ENCODE measurements at places on chromosomes 3 and 15.

DNA sequence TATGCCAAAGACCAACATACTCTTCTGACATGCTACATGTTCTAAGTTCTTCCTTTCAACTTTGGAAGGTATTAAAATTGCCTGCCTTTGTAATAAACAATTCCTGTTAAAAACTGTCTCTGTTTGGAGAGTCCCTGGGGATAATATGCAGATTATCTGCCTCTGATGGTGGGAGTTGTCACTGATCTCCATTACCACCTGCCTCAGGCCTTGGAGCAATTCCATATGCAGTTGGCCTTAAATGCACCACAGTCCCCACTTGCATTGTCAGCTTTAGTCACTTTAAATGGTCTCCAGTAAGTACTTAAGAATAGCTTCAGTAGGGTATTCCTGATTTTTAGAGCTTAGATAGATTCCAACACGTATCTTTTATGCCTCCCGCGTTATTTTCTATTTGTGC lies 121.1 kb upstream of the GOLIM4 start:
- H3K4me3 ChIP-seq, result no peak overlapping the region
- no peak overlapping the region for H3K27ac ChIP-seq
- peaks cover 2% of the 10 kb centered on the region for H3K27me3 ChIP-seq
- H3K4me1 ChIP-seq, result peaks cover 5% of the 10 kb centered on the region
- no peaks in the 10 kb centered on the region for H3K36me3 ChIP-seq
- no peak for DNase-seq

DNA sequence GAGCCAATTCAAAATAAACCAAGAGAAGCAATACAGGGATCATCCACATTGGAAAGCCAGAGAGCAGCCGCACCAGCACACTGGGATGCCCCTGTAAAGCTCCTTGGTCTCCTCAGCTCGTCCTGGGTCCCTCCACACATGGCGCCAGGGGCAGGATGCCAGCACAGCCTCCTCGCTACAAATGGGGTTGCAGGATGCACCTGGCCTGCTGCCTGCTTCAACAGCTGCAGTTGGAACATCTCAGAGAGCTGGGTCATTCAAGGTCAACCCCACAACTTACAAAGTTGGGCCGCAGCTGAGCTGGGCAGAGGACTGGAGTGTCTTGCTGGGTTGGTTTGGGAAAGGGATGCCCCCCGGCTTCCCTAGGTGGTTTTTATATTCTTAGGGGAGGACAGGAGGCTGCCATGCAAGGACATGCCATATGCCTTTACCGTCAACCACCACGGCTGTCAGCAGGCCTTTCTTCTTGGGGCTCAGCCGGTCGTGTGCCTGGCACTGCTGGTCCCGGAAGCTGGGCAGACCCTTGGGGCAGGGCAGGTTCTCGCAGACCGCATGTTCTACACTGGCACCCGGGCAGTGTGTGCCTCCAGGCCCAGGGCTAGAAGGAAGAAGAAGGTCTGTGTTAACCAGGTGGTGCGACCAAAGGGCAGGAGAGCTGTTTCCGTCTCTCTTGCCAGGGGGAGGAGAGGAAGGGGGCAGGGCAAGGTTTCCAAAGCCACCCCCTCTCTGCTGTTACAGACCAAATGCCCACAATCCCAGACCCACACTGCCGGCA lies 225.2 kb downstream of the ADAMTS17 start:
- peaks cover 9% of the 10 kb centered on the region for H3K36me3 ChIP-seq
- H3K27ac ChIP-seq, result no peak overlapping the region
- H3K27me3 ChIP-seq, result no peaks in the 10 kb centered on the region
- no peak for DNase-seq
- H3K4me3 ChIP-seq, result no peak overlapping the region

DNA sequence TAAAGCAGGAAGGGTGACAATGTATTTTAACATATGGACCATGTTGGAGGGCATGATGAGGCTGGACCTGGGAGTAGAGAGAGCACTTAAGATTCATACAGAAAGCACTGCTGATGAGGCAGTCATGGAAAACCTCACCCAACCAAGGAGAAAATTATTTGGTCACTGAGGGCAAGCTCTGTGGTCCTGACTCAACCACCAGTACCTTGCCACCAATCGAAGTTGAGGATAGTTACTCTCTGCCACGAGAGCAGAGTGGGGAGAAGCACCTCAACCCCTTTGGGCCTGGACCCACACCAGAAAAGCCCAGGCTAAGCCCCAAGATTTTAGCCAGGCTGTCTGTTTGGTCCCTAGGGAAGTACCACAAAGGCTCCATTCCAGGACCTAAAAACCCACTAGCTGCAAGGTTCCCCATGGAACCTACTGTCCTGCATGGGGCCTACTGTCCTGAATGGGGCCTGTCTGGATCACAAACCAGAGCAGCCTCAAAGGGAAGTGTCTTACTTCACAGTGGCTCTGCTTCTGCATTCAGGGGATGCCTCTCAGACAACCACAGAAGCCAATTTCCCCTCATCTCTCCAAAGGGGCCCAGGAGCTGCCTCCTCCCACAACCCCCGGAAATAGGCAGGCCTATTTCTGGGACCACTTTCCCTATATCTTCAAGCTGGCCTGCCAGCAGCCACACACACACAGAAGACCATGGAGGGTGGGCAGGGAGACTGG lies 4.2 kb downstream of the CCDC71 start:
- DNase-seq, result no peak
- H3K36me3 ChIP-seq, result peaks cover 8% of the 10 kb centered on the region
- H3K27ac ChIP-seq, result no peak overlapping the region
- H3K4me3 ChIP-seq, result no peak overlapping the region
- no peaks in the 10 kb centered on the region for H3K27me3 ChIP-seq
- H3K4me1 ChIP-seq, result peaks cover 21% of the 10 kb centered on the region

DNA sequence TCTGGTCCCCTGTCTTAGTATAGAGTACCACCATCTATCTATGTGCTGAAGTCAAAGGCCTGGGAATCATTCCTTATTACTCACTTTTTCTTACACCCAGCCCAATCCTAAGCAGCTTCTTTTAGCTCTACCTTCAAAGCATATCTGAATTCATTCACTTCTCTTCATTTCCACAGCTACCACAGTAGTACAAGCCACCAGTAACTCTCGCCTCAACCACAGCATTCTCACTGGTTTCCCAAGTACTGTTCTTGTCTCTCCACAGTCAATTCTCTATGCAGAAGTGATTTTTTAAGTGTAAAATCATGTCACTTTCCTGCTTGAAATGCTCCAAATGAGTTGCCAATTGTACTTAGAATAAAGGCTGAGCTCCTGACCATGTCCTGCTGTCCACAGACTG lies 401.7 kb downstream of the OXSM start:
- no peaks in the 10 kb centered on the region for H3K27me3 ChIP-seq
- H3K27ac ChIP-seq, result no peak overlapping the region
- DNase-seq, result no peak
- H3K4me3 ChIP-seq, result no peak overlapping the region
- H3K4me1 ChIP-seq, result no peaks in the 10 kb centered on the region

DNA sequence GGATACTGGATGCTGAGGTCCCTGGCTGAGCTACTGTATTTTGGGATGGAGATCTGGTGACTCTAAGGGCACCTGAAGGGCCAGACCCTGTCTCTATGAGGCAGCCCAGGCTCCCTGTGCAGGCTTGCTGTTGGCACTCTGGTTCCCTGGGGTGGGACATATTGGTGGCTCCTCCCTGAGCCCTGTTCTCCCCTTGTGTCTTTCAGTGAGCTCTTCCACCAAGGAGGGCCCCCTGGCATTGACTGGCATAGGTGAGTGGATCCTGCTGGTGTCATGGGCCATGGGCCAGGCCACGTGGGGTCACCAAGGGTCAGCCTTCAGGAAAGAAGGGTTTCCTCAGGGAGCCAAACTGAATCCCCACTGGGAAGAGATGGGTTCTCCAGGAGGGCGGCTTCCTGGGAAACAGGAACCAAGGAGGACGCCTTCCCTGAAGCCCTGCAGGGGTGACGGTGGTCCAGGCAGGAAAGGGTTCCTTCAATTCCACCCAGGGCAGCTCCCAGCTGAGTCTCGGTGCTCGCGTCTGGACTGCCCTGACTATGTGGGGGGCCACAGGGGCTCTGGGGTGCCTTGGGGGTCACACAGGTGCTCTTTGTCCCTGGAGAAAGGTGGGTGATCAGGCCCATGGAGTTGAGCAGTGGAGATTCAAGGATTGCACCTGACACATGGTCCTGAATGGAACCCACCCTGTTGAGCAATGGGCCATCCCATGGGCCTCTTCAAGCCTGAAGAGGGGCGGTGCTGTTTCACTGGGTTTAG lies 220.4 kb downstream of the SNRPN start:
- no peak overlapping the region for H3K4me3 ChIP-seq
- no peaks in the 10 kb centered on the region for H3K4me1 ChIP-seq
- DNase-seq, result peak; percentile 65
- H3K36me3 ChIP-seq, result peaks cover 2% of the 10 kb centered on the region

DNA sequence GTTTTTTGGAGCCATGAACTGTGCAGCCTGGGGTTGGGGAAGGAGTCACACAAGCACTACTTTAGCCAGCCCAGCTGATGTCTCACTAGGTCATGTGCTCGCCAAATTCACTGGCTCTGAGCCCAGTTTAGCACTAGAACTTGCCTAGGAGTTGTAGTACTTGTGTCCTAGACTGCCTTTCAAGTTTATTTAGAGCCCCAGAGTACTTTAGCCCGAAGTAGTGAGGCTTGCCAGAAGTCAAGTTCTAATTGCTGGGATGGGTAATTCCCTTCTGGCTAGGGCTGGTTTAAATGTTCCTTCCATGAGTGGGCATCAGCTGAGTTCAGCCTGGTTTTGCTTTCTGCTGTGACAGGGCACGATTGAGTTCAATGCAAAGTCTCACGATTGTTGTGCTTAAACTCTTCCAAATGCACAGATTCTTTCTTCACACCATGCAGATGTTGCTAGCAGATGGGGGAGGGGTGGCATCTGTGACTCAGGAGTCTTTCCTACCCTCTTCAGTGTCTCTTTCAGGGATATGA lies 228.2 kb upstream of the ZPLD1 start:
- H3K27me3 ChIP-seq, result no peaks in the 10 kb centered on the region
- peak overlapping the region; percentile 9 for H3K27ac ChIP-seq
- H3K4me1 ChIP-seq, result peaks cover 19% of the 10 kb centered on the region
- H3K36me3 ChIP-seq, result no peaks in the 10 kb centered on the region

DNA sequence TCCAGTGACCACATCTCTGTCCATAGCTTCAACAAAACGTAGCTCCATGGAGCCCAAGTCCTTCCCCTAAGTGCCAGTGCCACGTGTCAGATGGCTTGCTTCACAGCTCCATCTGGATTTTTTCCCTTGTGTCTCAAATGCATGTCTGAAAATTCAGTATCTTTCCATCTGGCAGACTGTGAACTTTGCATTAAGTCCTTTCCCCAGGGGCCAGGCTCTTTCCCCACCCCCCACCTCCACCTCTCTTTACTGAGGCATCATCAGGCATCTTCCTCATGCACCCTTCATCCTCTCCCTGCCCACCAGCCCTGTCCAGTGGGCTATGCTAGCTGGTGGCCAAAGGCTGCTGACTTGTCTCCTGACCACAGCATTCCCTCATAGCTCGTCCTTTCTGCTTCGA lies 53.7 kb downstream of the PDIA5 start:
- H3K36me3 ChIP-seq, result peaks cover 79% of the 10 kb centered on the region
- peak overlapping the region; percentile 29 for H3K27ac ChIP-seq
- no peaks in the 10 kb centered on the region for H3K27me3 ChIP-seq
- H3K4me3 ChIP-seq, result no peak overlapping the region
- peaks cover 27% of the 10 kb centered on the region for H3K4me1 ChIP-seq

- H3K4me3 ChIP-seq, result no peak overlapping the region
- no peaks in the 10 kb centered on the region for H3K27me3 ChIP-seq
- peak overlapping the region; percentile 15 for H3K27ac ChIP-seq
- peak; percentile 28 for DNase-seq
- H3K36me3 ChIP-seq, result peaks cover 10% of the 10 kb centered on the region
- H3K4me1 ChIP-seq, result peaks cover 13% of the 10 kb centered on the region
Measured at GRCh38 chr15:92612891-92613290, 42.7 kb downstream of the FAM174B start.

DNA sequence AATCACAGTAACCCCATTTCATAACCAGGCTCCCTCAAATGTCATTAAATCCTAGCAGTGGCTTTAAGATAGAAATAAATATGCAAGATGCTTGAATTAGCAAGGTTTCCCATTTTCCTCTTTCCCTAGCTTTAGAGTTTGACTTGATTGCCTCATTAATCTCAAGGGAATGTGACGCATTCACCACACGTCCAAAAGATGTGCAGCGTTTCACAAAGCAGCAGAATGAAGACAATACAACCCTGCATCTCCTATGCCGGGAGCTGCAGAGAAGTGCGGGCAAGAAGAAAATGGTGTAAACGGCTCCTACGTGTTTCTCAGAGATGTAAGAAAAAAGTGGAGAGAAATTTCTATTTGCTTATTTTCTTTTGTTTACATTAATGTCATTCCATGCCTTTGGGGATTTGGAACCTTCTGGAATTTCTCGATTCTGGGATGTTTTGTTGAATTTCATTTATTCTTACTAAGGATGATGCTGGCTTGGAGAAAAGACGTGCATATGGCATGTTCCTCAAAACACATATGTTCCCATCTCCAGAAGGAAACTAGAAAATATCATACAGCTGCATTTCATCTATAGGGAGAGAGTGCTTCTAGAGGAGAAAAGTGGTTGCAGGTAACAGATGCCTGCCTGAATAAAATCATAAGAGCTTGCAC lies 27.8 kb upstream of the FRMD4B start:
- H3K36me3 ChIP-seq, result no peaks in the 10 kb centered on the region
- H3K27ac ChIP-seq, result no peak overlapping the region
- DNase-seq, result no peak
- no peaks in the 10 kb centered on the region for H3K27me3 ChIP-seq
- H3K4me3 ChIP-seq, result no peak overlapping the region

GRCh38 chr3:193732391-193732790 lies 139.4 kb downstream of the OPA1 start:
- peaks cover 5% of the 10 kb centered on the region for H3K4me1 ChIP-seq
- H3K27me3 ChIP-seq, result peaks cover 32% of the 10 kb centered on the region
- no peak overlapping the region for H3K27ac ChIP-seq
- peaks cover 6% of the 10 kb centered on the region for H3K36me3 ChIP-seq

DNA sequence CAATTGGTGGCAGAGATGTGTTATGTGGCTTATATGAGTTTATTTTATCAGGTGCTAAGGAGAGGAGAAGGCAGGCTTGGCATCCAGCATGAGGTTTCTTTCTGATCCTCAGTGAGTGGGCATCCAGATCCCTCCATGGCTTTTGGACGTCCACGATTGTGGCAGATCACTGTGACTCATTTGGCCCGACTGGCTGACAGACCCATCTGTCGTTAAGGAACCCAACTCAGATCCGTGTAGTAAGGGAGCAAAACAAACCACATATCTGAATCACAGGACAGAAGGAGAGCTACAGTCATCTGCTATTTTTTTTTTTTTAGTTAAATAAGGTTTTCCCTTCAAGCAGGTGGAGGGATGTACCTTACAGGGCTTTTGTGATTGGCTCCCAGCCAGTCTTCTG lies 197.0 kb upstream of the KCNH8 start:
- H3K27ac ChIP-seq, result no peak overlapping the region
- H3K27me3 ChIP-seq, result no peaks in the 10 kb centered on the region
- H3K4me1 ChIP-seq, result no peaks in the 10 kb centered on the region
- no peak overlapping the region for H3K4me3 ChIP-seq
- H3K36me3 ChIP-seq, result no peaks in the 10 kb centered on the region

DNA sequence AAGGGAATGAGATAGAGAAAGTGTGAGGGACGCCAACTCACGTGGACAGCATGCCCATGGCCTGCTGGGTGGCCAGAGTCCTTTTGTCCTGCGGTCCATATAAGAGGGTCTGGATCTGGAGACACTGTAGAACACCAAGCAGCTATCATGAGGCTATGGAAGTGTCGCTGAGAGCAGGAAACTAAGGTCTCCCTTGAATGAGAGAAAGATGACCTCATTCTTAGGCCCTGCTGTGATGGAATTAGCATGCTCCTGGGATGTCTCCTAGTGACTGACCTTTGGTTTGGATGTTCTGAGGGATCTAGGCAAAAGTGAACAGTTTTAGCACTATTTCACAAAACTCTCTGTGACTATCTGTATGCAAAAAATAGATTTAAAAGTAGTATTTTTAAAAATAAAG lies 34.4 kb downstream of the SYNM start:
- peaks cover 37% of the 10 kb centered on the region for H3K4me1 ChIP-seq
- H3K4me3 ChIP-seq, result no peak overlapping the region
- DNase-seq, result no peak
- H3K36me3 ChIP-seq, result peaks cover 18% of the 10 kb centered on the region
- H3K27me3 ChIP-seq, result no peaks in the 10 kb centered on the region
